Natural killer cell treated with Interleukin-12 subunit alpha and Interleukin-12 subunit beta and Interleukin-15 and Interleukin-18, amount 100 ng/mL, for 72 hours (primary cell): ENCODE measurements at places on chromosomes 16 and 17. TPM values are rescaled to one million over a fixed set of nuclear protein-coding genes. Genes with fewer than 3 reads are reported as not detected.

GRCh38 chr16:87384162-87384874 is 742 bp upstream of the FBXO31 start:
- H3K4me1 ChIP-seq = peaks cover 56% of the 10 kb centered on the region
- no peaks in the 10 kb centered on the region for H3K36me3 ChIP-seq
- no peaks in the 10 kb centered on the region for H3K27me3 ChIP-seq

C17orf67 gene
- total RNA-seq = 1.9 TPM

DNA sequence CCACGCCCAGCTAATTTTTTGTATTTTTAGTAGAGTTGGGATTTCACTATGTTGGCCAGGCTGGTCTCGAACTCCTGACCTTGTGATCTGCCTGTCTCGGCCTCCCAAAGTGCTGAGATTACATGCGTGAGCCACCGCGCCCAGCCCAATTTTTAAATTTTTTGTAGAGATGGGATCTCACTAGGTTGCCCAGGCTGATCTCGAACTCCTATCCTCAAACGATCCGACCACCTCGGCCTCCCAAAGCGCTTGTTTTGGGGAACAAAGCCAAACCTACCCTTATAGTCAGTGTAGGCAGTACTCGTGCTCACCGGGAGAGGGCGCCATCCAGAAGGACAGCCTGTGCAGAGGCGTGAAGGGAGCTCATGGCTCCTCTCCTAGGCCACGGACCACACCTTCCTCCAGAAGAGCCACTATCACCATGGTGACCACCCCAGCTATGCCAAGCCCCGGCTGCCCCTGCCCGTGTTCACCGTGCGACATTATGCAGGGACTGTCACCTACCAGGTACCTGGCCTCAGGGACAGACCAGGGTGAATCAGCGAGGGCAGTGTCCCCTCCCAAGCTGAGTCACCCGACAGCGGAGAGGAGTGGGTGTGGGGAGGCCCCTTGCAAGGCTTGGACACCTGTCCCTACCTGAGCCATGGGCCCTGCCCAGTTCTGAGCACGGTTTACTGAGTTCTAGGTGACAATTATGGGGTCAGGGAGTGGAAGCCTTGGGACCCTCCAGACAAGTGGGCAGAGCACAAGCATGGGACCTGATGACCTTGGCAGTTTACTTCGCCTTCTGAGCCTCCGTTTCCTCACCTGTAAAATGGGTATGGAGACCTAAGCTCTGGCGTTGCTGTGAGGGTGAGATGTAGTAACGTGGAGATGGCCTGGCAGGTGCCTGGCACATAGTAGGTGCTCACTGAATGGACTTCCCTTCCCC is 13.7 kb downstream of the MYO15B start:
- no peaks in the 10 kb centered on the region for H3K27me3 ChIP-seq
- peaks cover 3% of the 10 kb centered on the region for H3K4me1 ChIP-seq
- H3K27ac ChIP-seq = no peak overlapping the region
- DNase-seq = peak; percentile 73

ALOXE3 gene
- not detected for total RNA-seq

- H3K27me3 ChIP-seq = no peaks in the 10 kb centered on the region
- no peaks in the 10 kb centered on the region for H3K4me1 ChIP-seq
- no peak overlapping the region for H3K4me3 ChIP-seq
- H3K36me3 ChIP-seq = no peaks in the 10 kb centered on the region
- DNase-seq = no peak
Measured at GRCh38 chr17:49244839-49245238, 14.3 kb upstream of the PHOSPHO1 start.

DCTPP1 gene
- 95.9 TPM for total RNA-seq

GRCh38 chr17:82950525-82951102 is 110.8 kb upstream of the ZNF750 start:
- peaks cover 49% of the 10 kb centered on the region for H3K36me3 ChIP-seq
- no peaks in the 10 kb centered on the region for H3K27me3 ChIP-seq
- H3K27ac ChIP-seq = no peak overlapping the region
- no peak overlapping the region for H3K4me3 ChIP-seq

- H3K36me3 ChIP-seq = no peaks in the 10 kb centered on the region
- H3K27me3 ChIP-seq = no peaks in the 10 kb centered on the region
- H3K4me3 ChIP-seq = no peak overlapping the region
- peaks cover 15% of the 10 kb centered on the region for H3K4me1 ChIP-seq
- DNase-seq = peak; percentile 73
- no peak overlapping the region for H3K27ac ChIP-seq
Measured at GRCh38 chr17:76000016-76000754, 470 bp upstream of the CDK3 start.

- no peak overlapping the region for H3K27ac ChIP-seq
- no peaks in the 10 kb centered on the region for H3K36me3 ChIP-seq
- peaks cover 23% of the 10 kb centered on the region for H3K27me3 ChIP-seq
- DNase-seq = no peak
- H3K4me1 ChIP-seq = no peaks in the 10 kb centered on the region
Measured at GRCh38 chr16:51035110-51035498, 116.0 kb downstream of the SALL1 start.

KRT33A gene
- not detected for total RNA-seq

PYDC1 gene
- total RNA-seq = not detected

- no peaks in the 10 kb centered on the region for H3K27me3 ChIP-seq
- no peak for DNase-seq
- H3K27ac ChIP-seq = no peak overlapping the region
Measured at GRCh38 chr16:30839523-30840227, 52.7 kb upstream of the ZNF629 start.

DNA sequence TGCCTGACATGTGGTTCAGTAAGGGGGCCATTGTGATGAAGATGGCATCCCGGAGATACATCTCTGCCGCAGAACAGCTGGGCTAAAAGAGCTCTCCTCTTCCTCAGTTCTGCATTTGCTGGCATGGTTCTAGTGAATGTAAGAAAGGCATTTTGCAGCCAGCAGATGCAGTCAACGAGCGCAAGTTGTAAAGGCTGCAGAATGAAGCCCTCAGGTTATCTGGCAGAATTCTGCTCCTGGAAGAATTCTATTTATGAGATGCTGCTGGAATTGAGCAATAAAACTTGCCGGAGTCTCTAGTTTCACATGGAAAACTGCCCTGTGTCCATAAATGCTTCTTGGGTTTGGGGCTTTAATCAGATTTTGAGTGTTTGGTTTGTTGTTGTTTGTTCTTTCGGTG is 176.8 kb upstream of the HSBP1 start:
- H3K27ac ChIP-seq = no peak overlapping the region
- peaks cover 2% of the 10 kb centered on the region for H3K27me3 ChIP-seq
- DNase-seq = no peak
- no peaks in the 10 kb centered on the region for H3K4me1 ChIP-seq
- H3K4me3 ChIP-seq = no peak overlapping the region

DNA sequence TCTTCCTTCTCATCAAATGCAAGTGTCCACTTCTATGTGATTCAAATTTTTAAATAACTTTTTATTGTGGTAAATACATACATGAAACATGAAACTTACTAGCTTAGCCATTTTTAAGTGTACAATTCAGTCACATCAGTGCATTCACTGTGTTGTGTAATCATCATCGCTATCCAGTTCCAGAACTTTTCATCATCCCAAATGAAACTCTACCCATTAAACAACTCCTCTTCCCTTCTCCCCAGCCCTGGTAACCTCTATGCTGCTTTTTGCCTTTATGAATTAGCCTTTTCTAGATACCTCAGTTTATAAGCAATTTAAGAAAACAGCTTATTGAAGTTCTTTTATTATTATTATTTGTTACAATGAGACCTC is 41.1 kb upstream of the IL34 start:
- H3K27me3 ChIP-seq = peaks cover 3% of the 10 kb centered on the region
- no peak for DNase-seq
- H3K4me1 ChIP-seq = no peaks in the 10 kb centered on the region
- H3K27ac ChIP-seq = no peak overlapping the region
- H3K4me3 ChIP-seq = no peak overlapping the region

DNA sequence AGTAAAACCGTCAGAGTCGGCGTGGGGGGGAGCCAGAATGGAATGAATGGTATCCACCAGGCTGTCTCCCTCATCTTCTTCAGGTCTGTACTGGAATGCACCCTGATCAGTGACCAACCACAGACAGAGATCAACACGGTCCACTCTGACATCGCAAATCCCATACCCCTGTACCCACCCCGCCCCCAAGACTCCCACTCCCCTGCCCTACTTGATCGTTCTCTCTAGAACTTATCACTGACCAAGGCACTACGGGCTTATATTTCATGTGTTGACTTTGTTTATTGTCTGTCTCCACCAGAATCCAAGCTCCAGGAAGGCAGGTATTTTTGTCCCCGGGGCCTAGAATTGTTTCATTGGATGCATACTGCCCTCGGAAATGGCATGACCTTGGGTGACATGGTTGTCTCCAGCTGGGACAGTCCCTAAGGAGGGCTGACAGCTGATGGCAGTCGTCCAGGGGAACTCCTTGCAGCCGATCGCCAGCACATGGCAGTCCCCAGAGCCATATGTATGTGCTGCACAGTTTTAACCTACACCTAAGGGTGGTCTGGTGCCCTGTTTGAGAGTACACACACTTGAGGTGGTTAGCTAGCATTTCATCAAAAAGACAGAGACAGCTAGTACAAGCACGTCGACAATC is 526 bp upstream of the MFSD6L start:
- H3K36me3 ChIP-seq = no peaks in the 10 kb centered on the region
- DNase-seq = no peak
- no peaks in the 10 kb centered on the region for H3K4me1 ChIP-seq
- no peak overlapping the region for H3K4me3 ChIP-seq
